ENCODE measurements at places on chromosomes 13 and 19.

GRCh38 chr13:76619631-76620030 is 266.6 kb downstream of the KCTD12 start:
- DNase-seq, result no peak

DNA sequence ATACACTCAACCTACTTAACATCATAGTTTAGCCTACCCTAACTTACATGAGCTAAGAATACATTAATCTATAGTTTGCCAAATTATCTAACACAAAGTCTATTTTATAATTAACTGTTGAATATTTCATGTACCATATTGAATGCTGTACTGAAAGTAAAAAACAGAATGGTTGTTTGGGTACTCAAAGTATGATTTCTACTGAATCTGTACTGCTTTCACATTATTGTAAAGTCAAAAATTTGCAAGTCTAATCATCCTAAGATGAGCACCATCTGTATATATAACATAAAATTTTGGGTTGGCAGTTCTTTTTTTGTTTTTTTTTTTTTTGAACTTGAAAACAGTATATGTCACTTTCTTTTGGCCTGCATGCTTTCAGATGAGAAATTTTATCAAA is 1212.6 kb downstream of the SLITRK5 start:
- DNase-seq, result no peak

GRCh38 chr13:57877601-57878000 is 246.1 kb downstream of the PCDH17 start:
- DNase-seq, result no peak

GRCh38 chr19:13974073-13974472 is 21.8 kb downstream of the DCAF15 start:
- DNase-seq, result no peak

- DNase-seq, result no peak
Measured at GRCh38 chr13:44133626-44134025, 240.0 kb upstream of the SERP2 start.

GRCh38 chr13:37769545-37769944 is 100.0 kb downstream of the TRPC4 start:
- no peak for DNase-seq

DNA sequence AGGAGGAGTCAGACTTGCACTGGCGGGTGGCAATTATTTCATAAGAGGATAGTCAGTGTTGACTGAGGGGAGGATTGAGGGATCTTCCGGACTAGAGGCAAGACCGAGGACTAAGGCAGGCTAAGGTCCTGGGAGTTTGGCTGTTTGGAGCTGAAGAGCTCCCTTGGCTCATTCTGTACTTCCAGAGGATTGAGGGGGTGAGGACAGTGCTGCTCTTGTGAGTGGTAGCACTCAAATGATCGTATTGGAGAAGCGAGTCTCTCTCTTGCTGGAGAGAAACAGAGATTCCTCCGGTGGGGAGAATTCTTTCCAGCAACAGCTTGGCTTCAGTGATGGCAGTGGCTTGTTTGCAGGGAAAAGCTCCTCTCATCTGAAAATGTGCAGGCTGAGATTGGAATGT is 47.1 kb downstream of the ING1 start:
- DNase-seq, result no peak

GRCh38 chr19:3073159-3073563 is 10.9 kb upstream of the TLE5 start:
- peak; percentile 62 for DNase-seq

DNA sequence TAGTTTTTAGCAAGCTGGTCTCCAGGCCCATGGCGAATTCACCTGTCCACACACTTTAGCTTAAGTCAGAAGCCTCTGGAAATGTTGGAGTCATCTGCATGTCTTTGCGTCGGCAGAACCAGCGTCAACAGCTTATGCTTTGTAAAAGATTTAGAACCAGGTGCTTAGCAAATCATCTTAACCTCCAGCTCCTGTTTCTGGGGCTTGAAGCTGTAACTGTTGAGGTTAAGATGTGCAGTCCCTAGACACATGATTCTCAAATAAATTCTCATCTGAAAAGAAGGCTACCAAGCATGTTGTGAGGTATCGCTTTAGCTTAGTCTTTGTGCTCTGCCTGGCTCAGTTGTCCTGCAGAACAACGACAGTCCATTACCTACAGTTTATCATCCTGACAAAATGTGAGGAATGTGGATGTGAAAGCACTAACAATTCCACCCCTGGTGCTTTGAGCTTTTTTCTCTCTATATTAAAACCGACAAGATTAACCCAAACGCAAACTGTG is 4.4 kb downstream of the EFNB2 start:
- no peak for DNase-seq

DNA sequence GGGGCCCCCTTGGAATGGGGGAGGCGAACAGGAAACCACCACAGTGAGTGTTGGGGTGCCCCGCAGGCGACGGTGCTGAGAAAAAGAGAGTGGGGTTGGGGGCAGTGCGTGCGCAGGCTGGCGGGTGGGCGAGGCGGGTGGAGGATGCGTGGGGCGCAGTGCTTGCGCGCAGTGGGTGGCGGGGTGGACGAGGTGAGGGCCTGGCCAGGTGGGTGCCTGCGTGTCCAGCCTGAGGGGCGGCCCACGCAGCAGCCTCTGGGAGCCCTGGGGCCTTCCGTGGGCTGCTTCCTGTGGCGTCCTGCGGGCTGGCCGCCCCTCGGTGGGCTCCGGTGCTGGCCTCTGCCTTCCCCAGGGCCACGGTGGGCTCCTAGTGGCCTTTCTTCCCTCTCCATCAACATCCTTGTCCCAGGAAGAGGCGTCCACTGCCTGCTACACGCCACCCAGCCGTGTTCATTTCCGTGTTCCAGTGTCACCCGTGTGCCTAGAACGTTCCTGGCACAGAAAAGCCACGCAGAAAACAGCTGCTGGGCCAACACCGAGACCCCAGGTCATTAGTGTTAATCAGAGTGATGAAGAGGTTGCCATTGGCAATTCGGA is 7.1 kb downstream of the ATP11A start:
- DNase-seq, result no peak

- DNase-seq, result no peak
Measured at GRCh38 chr13:114026481-114026880, 52.6 kb upstream of the C13orf46 start.

DNA sequence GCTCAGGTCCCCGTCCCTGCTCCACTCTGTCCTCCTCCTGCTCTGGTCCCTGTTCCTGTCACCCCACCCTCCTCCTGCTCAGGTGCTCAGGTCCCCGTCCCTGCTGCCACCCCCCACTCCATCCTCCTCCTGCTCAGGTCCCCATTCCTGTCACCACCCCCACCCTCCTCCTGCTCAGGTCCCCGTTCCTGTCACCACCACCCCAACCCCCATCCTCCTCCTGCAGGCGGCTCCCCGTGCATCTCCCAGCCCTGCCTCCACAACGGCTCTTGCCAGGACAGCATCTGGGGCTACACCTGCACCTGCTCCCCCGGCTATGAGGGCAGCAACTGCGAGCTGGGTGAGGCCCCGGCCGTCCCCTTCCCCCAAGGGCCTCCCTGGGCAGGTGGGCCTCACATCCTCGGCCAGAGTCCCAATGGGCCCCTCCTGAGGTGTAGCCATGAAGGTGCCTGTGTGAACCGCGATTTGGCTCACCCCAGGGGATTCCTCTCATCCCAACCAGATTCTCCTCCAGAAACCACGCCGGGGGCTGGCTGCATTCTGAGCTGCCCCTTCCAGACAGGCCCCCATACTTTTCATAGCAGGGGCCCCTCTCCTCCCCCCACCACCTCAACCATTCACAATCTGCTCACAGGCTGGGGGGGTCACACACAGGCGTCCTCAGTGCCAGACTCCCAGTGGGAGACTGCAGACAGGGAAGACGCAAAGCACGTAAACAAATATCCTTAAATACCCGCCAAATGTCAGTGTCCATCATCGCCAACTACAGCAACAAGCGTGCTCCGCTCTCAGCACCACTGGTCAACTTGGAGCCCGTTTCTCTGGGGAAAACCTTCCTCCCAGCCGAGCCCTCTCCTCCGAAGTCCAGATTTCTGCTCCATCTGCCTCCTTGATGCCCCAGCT is 4.6 kb downstream of the PROZ start:
- DNase-seq, result no peak

- DNase-seq, result no peak
Measured at GRCh38 chr13:51113969-51114368, 2.9 kb upstream of the C13orf42 start.

DNA sequence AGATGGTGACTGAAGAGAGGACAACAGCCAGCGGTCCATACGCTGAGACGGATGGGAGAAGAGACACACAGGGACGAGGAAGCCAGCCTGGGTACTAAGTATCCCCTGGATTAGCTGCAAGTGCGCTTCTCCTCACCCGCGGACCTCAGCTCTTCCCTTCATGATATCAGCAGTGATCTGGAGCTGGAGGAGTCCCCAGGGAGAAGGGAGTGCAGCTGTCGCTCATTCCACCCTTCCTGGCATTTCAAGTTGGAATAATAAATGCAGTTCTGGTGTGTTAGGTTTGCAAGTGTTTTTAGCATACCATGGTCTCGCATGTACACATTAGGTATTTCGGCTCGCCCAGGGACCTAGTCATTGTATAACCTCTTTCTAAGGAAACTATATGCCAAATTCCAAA is 88.5 kb upstream of the C1QTNF9B start:
- no peak for DNase-seq

GRCh38 chr13:26758496-26759157 is 2.0 kb downstream of the GPR12 start:
- no peak for DNase-seq

GRCh38 chr13:35549481-35549880 is 73.0 kb upstream of the MAB21L1 start:
- DNase-seq, result peak; percentile 77

GRCh38 chr13:36436811-36437210 is 4.5 kb downstream of the CCNA1 start:
- no peak for DNase-seq

GRCh38 chr19:28426110-28426729 is 786.7 kb downstream of the UQCRFS1 start:
- DNase-seq, result no peak

DNA sequence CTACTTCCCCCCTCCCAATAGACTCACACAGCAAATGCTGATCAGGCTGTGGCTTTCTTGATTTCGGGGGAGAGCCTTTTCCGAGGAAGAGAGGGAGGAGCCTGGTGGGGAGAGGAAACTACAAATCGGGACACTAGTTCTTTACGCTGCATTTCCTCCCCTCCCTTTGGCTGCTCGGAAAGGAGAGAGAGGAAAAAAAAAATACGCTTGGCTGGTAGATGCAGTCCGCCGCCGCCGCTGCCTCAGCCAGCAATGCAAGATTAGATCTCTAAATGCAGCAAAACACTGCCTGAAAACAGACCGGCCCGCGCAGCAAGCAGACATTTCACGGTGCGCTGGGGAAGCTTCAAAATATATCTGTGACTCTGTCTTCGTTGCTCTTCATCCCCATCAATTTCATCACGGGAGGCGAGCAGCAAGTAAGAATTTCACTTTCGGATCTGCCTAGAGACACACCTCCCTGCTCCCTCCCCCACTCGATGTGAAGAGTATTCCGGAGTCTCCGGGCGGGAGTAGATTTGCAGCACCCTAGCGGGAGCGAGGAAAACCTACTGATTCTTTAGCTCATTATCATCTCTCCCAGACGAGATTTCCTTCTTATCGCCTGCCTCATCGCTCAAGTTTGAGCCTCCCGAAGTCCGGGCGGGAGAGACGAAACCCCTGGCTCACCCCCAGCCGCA is at the start of gene PCDH17:
Gene PCDH17, plus strand, starts transcription at position 149 of the 680 bp plus-strand sequence. CDS start 803 bp downstream, outside the sequence.
- DNase-seq, result peak; percentile 15

DNA sequence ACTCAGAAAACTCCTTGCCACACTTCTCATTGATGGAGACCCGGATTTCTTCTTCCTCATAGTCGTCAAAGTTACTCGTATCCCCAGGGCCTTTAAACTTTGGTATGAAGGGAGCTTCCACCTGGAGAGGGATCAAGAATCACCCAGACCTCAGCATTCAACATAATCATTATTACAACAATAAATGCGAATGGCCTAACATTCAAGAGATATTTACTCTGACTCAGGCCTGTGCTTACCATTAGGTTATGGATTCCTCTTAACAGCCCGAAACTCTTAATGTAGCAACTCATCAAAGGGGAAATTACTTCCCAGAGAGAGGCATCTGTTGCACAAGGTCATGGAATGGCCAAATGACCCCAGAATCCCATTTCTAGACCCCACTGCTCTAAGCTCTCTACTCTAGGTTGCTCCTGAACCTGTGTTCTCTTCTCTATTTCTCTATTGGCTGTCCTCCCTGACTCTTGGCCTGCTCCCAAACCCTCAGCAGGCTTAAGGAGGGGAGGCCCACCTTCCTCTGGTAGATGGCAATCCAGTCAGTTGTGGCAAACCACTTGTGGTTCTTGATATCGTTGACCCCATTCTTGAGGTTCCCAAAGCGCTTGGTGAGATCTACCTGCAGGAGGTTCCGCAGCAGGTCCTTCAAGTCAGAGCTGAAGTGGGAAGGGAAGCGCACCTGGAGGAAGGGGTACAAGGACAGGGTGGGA is 2.7 kb upstream of the SAMD1 start:
- no peak for DNase-seq

- no peak for DNase-seq
Measured at GRCh38 chr19:54137699-54138488, at the start of gene CNOT3. Gene CNOT3, plus strand, starts transcription at chr19:54137762. Its CDS starts 5,217 bp downstream, at chr19:54142979.

DNA sequence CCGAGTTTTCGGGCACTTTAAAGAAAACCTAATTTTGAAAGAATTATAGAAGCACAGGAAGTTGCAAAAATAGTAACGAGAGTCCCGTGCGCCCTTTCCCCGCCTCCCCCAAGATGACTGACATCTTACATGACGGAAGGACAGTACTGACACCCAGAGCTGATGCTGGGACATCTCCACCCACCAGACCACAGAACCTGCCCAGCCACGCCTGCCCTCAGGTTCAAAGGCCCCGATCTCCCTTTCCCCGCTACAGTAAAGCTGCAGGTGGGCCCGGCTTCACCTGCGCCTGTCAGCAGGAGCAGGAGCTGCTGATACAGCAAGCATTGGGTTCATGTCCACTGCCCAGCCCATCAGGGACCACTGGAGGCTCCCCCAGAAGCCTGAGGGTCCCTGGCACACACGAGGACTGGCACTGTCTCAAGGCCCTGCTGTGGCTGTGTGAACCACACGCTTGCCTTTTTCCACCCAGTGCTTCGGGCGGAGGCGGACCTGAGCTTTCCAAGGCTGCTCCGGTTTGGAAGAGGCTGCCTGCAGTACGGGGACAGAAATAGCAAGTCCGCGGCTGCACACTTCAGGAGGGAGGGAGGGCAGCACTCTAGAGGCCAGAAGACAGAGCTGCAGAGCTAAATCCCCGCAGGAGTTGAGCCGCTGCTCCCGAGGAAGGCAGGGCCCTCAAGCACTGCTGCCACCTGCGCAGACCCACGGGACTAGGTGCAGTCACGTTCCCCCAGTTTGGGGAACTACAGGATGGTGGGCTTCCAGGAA is 8.7 kb downstream of the MAP2K2 start:
- no peak for DNase-seq

- no peak for DNase-seq
Measured at GRCh38 chr19:35344511-35345031, 3.1 kb upstream of the FFAR1 start.

DNA sequence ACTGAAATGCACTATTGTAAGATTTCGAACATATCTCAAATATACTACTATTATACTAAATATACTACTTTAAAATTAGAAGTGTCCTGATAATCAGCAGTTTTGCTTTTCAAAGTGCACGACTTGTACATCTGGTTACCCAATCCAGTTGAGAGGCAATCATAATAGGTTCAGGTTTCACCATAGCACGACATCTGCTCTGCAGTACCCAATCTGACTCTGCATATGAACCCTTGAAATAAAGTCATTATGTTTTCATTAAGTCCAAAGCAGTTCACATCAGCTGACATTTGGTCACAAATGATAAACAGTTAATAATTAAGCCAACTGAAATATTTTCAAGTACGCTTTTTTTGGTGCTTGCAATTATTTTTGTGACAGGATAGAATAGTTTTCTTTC is 90.6 kb downstream of the PCDH9 start:
- DNase-seq, result no peak

All from RPMI7951 (cell line).